ENCODE measurements at places on chromosomes 5 and 9. TPM values are rescaled to one million over a fixed set of nuclear protein-coding genes. Genes with fewer than 3 reads are reported as not detected.

- H3K4me1 ChIP-seq, result no peaks in the 10 kb centered on the region
- no peak for DNase-seq
- H3K4me3 ChIP-seq, result no peak overlapping the region
- no peaks in the 10 kb centered on the region for H3K27me3 ChIP-seq
Observed at GRCh38 chr9:137798901-137799629, 78.5 kb upstream of the CACNA1B start.

GRCh38 chr5:179115845-179116524 is 55.8 kb downstream of the ZNF354C start:
- H3K27ac ChIP-seq, result no peak overlapping the region
- H3K4me1 ChIP-seq, result no peaks in the 10 kb centered on the region
- H3K36me3 ChIP-seq, result no peaks in the 10 kb centered on the region
- no peak overlapping the region for H3K4me3 ChIP-seq
- H3K27me3 ChIP-seq, result no peaks in the 10 kb centered on the region

- no peaks in the 10 kb centered on the region for H3K36me3 ChIP-seq
- no peaks in the 10 kb centered on the region for H3K4me1 ChIP-seq
- H3K4me3 ChIP-seq, result no peak overlapping the region
- no peak for DNase-seq
- no peaks in the 10 kb centered on the region for H3K27me3 ChIP-seq
Observed at GRCh38 chr5:134028496-134028895, 23.7 kb upstream of the VDAC1 start.

Gene POLE3
- total RNA-seq, result 46.9 TPM

DNA sequence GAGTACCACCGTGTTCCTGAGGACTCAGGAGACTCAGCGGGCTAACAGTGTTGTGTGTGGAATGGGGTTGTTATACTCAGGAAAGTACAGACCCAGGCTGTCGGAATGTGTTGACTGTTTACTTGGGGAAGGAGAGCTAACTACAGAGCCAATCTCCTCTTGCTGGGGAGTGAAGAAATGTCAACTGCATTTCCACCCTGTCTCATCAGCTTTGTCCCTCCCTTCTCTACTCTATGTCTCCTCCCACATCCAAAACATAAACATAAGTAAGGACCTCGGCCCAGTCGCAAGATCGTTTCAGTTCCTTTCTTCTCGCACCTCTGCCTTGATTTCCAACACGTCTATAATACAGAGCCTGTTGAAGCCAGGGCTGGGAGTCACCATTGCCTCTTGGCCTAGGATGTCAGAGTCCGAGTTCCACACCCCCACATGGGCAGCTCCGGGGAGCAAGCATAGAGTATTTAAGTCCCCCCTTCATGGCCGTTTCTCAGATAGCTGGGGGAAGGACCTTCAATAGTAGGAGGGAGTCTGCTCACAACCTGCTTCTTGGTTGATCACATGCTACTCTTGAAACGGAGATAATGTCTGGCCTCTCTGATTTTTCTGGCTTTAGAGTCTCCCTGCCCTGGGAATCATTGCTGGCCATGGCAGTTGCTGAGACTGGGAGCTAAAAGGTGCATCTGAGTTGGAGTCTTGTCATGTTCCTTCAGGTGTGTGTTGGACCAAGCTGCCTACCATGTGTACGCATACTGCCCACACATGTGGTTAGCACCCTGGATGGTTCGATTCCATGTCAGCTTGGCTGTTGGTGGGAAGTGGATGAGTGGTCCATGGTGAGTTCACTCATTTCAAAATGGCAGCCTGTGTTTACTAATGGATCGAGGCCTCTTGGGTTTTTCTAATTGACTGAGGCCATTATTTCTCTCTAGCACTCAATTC is 147.3 kb downstream of the MTX3 start:
- H3K36me3 ChIP-seq, result no peaks in the 10 kb centered on the region
- no peaks in the 10 kb centered on the region for H3K27me3 ChIP-seq
- no peaks in the 10 kb centered on the region for H3K4me1 ChIP-seq

Measured in CD4-positive, alpha-beta memory T cell (primary cell).